ENCODE measurements at places on chromosomes 5 and 9.

- no peak for DNase-seq
Measured at GRCh38 chr9:38233796-38234355, 158.6 kb upstream of the ALDH1B1 start.

DNA sequence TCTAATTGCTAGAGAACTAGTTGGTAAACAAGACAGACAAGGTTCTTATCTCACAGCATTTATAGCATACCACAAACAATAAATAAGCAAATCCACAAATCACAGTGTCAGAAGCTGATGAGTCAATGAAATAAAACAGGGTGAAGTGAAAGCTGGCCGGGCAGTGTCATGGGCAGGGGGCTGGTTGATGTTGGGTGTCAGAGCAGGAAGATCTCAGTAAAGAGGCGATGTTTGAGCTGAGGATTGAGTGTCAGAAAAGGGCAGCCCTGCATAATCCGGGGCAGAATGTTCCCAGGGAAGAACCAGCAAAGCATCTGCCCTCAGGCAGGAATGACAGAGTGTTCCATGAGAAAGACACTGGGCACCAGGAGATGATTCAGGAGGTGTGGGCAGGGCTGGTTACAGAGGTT is 183.4 kb downstream of the GOLPH3 start:
- DNase-seq = no peak

DNA sequence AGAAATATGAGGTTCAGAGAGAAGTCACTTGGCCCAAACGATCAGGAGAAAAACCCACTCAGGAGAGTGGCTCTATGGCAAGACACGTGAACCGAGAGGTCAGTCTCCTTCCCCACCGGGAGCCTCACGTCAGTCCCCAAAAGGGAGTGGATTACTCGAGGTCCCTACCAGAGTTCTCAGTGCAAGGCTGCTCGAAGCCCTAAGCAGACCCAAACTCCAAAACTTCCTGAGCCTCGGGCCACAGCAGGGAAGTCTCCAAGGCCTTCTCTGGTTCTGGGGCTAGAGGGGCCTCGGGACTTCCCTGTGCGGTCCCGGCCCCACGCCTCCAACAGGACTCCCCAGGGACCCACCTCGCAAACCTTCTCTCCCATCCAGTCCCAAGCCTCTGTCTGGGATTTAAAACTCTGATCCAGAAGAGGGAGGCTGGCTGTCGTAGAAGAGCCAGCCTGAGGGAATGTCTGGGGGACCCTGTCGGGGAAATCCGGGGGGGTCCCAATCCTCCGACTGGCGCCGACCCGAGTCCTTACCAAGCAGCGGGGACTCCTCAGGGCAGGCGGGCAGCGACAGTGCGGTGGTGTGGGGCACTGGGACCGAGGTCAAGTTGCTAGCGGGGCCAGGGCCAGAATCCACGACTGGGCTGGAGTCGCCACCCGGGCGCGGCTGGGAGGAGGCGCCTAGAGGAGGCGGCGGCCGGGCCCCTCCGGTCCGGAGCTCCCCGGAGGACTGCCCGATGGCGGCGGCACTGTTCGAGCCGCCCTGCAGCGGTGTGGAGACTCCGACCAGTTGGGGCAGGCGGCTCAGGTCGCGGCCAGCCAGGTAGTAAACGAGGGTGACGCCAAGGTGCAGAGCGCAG is 679 bp downstream of the B4GALT1 start:
- DNase-seq = no peak

GRCh38 chr5:72195581-72195980 is 88.3 kb downstream of the MAP1B start:
- DNase-seq = no peak

DNA sequence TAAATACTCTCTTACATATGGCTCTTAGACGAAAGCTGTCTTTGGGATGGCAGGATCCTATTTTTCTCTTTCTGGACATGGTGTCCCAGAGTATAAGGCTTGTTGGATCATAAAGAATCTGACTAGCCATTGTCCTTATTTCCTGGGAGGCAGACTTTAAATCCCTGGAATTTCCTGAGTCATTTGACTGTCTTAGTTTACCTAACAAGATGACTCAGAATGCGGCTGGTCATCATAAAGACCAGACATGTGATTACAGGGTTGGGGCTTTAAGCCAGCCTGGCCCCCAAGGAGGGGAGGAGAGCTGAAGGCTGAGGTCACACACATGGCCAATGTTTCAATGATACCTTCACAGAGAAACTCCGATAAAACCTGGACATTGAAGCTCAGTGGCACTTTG is 37.2 kb downstream of the FAM240B start:
- DNase-seq = no peak

- no peak for DNase-seq
Measured at GRCh38 chr9:35734096-35734495, 1.6 kb downstream of the CREB3 start.

- DNase-seq = no peak
Measured at GRCh38 chr9:133188006-133188842, 20.8 kb downstream of the OBP2B start.
